ENCODE measurements at places on chromosomes 6 and 20.
A peak's percentile ranks its signal among the peaks of the same experiment; 100 is the strongest.

DNA sequence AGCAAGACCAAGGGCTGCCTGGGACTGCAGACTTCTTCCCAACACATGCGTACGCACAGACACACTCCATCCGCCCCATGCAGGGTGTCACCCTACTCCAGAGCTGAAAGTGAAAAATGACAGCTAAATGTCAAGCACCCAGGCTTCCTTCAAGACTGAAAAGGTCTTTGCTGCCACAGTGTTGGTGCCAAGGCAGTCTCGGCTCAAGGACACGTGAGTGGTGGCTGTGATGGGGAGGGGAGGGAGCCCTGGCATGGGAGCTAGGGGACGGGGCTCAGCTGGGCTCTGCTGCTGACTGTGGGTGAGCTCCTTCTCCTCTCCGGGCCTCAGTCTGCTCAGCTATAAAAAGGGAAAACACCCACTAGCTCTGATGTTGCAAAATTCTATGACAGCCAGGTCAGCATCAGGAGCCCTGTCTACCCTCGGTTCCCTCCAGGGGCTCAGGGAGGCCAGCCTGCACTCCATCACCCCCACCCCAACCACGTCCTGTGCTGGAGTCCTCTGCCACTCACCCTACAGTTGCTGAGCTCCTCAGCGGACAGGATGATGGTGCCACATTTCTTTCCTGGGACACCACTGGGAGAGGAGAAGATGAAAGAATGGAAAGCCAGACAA, 47.6 kb downstream of the CPNE5 start:
- no peak for DNase-seq

GRCh38 chr6:150528648-150529285, 70.9 kb upstream of the PLEKHG1 start:
- peak; percentile 59 for DNase-seq

GRCh38 chr20:57312138-57312537, 17.5 kb upstream of the SPO11 start:
- DNase-seq: no peak

DNA sequence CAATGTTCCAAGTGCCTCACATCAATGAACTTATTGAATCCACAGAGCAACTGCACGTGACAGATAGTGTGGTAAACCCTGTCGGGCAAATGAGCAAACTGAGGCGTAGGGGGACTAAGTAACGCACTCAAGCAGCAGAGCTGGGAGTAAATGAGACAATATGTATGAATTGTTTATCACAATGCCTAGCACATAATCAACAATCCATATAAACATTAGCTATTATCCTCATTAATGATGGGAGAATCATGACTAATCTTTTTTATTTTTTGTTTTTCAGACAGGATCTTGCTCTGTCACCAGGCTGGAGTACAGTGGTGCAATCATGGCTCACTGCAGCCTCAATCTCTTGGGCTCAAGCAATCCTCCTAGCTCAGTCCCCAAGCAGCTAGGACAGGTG, 43.9 kb upstream of the B4GALT5 start:
- no peak for DNase-seq

GRCh38 chr20:38669688-38670087, 54.6 kb upstream of the SLC32A1 start:
- no peak for DNase-seq

- no peak for DNase-seq
Observed at GRCh38 chr6:111764238-111765175, 108.7 kb downstream of the FYN start.

DNA sequence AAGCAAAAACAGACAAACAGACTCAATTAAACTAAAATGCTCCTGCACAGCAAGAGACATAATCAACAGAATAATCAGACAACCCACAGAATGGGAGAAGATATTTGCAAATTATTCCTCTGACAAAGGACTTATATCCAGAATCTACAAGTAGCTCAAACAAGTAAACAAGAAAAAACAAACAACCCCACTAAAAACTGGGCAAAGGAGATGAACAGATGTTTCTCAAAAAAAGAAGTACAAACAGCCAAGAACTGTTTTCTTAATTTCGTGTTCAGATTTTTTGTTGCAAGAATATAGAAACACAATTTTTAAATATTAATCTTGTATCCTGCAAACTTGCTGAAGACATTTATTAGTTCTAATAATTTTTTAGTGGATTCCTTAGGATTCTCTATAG, 274.1 kb downstream of the BCKDHB start:
- no peak for DNase-seq

DNA sequence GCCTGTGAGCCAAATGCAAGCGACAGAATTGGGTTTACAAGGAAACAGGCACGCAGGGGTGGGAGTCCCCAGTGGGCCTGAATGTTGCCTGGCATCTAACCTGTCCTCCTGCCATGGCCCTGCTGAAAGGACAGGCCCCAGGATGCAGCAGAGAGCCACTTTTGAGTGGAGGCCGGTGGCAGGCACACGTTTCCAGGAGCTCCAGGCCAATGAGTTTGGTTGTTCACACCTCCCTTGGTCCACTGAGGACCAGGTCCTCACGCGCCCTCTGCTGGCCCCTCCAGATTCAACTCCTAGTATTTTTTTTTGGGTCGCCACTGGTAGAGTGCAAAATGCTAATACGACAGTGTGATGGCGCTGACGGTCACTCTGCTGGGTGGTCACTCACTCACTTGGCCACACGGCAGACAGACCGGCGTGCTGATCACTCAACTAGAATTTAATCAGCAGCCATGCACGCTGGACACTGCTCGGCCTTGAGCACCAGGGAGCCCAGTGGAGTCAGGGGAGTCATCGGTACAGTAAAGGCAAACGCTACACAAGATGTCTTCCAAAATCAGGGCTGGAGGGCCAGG, 81.7 kb upstream of the NFATC2 start:
- DNase-seq: no peak

GRCh38 chr6:32096394-32097258, 12.5 kb downstream of the TNXB start:
- DNase-seq: no peak

GRCh38 chr6:16095180-16095579, 33.7 kb upstream of the MYLIP start:
- no peak for DNase-seq

DNA sequence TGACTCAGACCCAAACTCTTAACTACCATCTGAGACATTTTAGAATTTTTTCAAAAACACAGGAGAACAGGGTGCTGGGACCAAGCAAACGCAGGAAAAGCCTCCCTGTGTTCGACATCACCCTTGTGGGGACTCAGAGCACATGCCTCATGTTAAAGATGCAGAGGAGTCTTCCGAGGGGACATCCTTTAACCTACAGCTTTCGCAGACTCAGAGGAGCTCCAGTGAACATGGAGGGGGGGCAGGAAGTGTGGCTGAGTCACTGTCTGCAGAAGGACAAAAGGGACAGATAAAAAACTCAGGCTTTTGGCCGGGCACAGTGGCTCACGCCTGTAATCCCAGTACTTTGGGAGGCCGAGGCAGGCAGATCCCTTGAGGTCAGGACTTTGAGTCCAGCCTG, 15.1 kb downstream of the BMP7 start:
- DNase-seq: no peak

DNA sequence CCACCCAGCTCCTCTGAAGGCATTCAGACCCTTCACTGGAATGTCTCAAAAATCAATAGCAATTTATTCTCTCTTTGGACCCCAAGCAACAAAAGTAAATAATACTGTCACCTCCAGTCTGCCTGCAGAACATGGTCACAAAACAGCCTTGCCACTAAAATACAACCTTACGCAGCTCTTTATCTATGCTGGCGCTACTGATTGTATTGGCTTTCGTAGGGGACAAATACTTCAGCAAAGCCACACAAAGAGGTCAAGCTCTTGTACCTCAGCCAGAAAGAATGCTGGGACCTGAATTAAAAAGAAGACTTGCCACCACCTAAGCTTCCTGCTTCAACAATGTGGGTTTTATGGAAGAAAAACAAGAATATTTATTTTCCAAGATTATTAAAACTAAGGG, 57.2 kb downstream of the PRKN start:
- DNase-seq: no peak

DNA sequence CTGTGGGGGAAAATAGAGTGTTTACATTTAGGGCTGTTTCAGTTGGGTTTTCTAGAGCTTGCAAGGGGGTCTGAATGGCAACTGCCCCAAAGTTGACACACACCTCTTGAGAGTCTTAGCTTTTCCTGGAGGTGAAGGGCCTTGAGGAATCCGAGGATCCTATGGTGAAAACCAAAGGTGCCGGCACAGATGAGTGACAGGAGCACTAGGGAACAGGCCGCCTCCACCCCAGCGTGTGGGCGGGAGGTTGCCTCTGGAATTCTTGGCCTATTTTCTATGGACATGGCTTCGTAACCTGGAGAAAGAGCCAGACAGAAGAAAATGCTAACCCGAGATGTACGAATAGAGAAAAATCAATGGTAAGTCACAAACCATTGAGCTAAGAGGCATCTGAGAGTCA, 283.2 kb upstream of the FOXQ1 start:
- no peak for DNase-seq

DNA sequence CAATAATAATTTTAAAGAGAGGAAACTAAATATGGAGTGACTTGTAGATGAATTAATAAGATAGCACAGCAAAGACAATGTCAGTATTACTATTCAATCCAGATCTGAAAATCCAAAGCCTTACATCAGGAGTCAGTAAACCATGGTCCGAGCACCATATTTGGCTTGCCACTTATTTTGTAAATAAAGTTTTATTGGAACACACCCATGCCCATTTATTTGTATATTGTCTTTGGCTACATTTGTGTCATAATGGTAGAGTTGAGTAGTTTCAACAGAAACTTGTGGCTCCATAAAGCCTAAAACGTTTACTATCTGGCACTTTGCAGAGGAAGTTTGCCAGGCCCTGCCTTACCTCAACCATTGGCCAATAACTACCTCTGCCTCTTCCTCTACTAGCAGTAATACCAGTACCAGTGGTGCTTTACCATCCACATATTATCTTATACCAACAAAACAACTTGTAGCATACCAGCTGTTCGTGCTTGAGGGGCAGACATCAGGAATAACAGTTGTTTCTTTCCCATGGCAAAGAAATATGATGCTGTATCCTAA, 51.8 kb upstream of the SYNJ2 start:
- DNase-seq: no peak

DNA sequence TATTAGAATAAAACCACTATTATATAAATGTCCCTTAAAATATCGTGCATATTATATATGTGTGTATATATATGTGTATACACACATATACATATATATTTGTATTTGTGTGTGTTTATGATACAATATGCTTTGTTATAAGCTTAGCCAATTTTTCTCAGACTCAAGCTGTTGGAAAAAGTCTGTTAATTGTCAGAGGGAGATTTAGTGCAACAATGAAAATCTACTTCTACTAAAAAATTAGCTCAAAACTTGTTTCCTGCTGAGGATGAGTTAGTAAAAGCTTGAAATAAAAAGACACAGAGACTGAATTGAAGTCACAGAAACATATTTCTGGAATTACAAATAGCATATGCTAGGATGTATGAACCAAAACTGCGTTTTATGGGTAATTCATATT, 79.4 kb downstream of the ADGRG6 start:
- no peak for DNase-seq

GRCh38 chr6:36954262-36954931, at the start of gene PI16:
PI16 (plus strand) TSS chr6:36954738; CDS start chr6:36954761, 23 bp downstream.
- no peak for DNase-seq

GRCh38 chr6:27668442-27669294, 195.8 kb upstream of the ZNF184 start:
- peak; percentile 69 for DNase-seq

DNA sequence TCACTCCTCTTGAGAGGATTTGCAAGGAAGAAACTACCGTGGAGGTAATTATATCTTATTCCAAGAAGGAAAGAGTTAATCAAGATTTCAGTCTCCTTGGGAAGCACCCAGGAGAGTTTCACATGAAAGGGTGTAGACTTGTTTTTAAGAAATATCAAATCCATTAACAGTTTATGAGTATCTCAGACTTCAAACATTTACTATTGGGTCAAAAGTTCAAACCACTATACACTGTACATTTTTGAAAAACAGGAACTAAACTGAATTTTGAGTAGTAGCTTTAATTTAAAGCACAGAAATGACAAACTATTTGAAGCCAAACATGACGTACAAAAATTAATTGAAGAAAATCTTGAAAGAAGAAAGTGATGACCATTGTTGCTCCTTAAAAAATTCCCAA, 164.0 kb downstream of the FOXC1 start:
- DNase-seq: no peak

- DNase-seq: no peak
Observed at GRCh38 chr6:34236131-34236442, 586 bp upstream of the HMGA1 start.

DNA sequence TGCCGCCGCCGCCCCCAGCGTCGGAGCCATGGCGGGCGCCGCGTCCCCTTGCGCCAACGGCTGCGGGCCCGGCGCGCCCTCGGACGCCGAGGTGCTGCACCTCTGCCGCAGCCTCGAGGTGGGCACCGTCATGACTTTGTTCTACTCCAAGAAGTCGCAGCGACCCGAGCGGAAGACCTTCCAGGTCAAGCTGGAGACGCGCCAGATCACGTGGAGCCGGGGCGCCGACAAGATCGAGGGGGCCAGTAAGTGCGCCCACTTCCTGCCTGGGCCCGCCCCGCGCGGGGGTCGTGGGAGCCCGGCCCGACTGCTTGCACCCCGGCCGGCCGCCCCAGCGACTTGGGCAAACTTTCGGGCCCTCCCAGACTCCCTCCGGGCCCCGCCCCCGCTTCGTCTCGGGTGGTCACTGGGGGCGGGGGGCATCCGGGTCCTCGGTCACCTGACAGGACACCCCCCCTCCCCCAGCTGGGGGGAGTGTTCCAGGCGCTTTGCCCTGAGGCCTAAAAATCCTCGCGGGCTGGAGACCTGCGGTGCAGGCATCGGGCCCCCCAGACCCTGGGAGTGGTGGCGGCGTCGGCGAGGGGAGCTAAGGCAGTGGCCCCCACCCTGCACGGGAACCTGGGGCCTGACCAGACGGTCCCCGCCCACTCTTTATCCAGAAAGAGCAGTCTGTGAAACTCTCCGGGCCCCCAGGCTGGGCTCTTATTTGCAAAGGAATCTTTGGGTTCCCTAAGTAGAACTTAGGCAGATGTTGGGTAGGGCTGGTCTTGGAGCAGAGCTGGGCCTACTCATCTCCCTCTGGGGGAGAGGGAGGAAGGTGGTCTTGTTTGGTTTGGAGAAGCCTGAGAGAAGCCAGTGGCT, 501 bp downstream of the PLCG1 start:
- DNase-seq: no peak

GRCh38 chr20:38266426-38266825, 5.9 kb upstream of the KIAA1755 start:
- no peak for DNase-seq

DNA sequence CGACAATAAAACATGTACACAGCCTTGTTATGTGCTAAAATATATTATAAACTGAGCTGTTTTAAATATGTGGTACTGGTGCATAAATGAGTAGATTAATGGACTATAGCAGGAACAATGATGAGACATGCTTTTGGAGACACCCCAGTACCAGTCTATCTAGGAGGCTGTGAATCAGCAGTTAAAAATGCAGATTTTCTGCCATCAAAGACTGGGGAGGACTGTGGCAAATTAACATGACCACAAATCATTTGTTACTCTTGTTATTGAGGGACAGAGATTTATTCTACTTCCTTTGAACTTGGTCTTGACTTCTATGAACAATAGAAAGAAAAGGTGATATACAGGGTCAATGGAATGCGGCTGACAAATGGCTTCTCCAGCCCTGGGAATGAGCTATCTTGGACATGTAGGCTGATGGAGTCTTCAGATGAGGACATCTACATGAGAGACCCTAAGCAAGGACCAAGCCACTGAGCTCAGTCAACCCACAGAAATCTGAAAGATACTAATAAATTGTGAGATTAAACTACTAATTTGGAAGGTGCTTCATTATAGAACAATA, 551.7 kb upstream of the GJE1 start:
- DNase-seq: peak; percentile 5

Measured in HFF-Myc (cell line).